ENCODE measurements at places on chromosomes 5 and 9.

DNA sequence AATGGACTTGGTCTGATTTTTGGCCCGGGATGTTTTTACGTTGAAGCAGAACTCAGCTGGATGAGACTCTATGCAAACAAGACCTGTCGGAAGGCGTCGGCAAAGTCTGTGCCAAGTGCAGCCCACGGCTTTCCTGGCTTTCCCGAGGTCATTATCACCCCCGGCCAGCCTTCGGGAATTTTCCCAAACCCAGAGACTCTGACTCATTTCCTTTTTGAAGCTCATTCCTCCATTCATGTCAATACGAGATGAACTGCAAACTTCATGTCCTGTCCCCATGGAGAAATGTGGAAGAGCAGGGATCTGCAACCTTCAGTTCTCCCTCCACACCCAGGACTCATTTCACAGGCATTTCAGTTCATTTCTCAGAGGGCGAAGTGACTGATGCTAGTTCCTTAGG lies 95.3 kb downstream of the IRX2 start:
- peak; percentile 94 for DNase-seq

- DNase-seq = no peak
These were observed 116.0 kb upstream of the RANBP3L start for GRCh38 chr5:36417668-36418067.

DNA sequence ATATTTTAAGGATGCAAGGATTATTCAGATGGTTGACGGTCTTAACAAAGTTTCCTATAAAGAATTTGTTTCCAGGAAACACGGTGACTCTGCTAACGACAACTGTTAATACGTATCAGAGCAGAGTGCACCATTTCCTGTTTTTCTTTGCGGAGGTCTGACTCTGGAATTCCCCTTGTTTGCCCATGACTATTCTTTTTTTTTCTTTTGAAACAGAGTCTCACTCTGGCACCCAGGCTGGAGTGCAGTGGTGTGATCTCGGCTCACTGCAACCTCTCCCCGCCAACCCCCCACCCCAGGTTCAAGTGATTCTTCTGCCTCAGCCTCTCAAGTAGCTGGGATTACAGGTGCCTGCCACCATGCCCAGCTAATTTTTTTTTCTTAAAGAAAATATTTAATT lies 115.9 kb downstream of the CDC42SE2 start:
- no peak for DNase-seq

DNA sequence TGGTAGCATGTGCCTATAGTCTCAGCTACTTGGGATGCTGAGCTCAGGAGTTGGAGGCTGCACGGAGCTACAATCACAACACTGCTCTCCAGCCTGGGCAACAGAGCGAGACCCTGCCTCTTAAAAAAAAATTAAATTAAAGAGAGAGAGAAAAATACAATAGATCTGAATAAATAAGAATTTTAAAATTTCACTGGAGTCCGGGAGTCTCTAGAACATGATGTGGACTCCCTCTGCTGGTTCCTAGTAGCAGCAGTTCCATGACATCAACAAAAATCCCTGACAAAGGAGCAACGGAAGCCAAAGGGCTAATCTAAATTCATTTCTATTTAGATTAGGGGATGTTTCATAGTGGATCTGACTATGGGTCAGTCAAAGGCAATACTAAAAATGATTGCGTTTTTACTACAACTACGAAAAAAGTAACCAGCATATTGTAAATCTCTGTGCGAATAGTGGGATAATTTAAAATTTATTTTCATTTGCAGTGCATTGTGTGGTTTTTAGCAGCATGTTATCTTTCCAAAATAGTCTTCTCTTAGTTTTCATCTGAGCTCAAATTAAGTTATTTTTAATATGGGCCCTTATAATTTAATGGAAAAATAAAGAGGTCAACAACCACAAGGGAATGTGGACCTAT lies 6.7 kb downstream of the INIP start:
- peak; percentile 54 for DNase-seq

DNA sequence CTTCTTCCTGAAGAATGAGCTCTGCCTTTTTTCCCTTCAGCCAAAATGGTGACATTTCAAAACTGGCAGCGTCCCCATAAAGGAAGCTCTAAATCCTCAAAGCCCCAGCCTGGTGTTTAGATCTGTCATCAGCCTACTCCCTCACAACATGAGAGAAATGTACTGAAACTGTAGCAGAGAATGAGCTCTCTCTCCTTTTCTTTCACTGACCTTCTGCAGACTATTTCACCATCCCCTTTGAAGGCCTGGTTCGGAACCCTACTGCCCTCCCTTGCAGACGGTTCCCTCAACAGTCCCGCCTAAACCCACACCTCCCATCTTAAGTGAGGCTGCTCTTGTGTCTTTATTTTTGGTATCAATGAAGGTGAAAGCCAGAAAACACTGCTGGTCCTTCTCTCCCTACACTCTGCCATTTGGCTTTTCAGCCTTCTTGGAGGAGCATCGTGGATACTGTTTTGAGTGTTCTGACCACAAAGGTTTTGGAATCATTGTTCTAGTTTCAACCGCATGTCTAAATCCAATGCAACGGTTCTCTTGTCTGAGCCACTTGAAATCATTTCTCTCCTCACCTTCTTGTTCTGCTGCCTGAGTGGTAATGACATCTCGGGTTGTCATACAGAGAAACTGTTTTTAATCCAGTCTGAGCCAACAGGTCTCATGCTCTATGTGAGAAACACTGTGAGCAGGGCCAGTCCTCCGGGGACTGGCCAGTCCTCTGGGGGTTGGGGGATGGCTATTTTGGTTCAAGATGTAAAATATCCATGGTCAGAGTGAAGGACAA lies 39.0 kb downstream of the ITK start:
- peak; percentile 9 for DNase-seq

DNA sequence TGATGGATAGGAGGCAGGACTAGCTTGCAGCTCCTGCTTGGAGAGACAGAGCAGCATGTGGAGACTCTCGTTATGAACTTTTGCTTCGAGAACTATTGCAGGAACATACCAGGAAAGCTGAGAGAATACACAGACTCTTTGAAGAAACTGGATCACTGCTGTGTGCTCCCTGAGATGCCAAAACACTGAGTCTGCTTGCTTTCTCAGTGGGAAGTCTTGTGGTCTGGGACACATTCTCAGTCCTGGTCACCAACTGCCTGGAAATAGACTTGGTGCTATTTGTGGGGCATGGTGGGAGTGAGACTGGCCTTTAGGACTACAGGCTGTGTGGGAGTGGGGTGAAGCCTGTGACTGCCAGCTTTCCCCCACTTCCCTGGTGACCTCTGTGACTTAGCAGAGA lies 252.6 kb downstream of the MED10 start:
- DNase-seq = no peak

DNA sequence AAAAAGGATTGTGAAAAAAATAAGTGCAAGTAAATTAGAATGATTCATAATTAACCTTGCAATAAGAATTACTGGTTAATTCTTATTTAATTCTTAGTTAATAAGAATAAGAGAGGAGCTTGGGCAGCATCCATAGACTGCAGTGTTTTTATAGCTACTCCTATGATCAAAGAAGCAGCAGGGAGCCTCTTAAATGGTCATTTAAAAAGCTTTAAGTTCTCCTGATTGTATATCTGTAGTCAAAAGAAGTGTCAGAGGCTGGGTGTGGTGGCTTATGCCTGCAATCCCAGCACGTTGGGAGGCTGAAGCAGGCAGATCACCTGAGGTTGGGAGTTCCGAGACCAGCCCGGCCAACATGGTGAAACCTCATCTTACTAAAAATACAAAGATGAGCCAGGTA lies 14.4 kb downstream of the ACER2 start:
- no peak for DNase-seq

- no peak for DNase-seq
These were observed 23.9 kb upstream of the ANKRD55 start for GRCh38 chr5:56257010-56257409.

- DNase-seq = no peak
These were observed 136.3 kb downstream of the MED27 start for GRCh38 chr9:131943351-131943841.

DNA sequence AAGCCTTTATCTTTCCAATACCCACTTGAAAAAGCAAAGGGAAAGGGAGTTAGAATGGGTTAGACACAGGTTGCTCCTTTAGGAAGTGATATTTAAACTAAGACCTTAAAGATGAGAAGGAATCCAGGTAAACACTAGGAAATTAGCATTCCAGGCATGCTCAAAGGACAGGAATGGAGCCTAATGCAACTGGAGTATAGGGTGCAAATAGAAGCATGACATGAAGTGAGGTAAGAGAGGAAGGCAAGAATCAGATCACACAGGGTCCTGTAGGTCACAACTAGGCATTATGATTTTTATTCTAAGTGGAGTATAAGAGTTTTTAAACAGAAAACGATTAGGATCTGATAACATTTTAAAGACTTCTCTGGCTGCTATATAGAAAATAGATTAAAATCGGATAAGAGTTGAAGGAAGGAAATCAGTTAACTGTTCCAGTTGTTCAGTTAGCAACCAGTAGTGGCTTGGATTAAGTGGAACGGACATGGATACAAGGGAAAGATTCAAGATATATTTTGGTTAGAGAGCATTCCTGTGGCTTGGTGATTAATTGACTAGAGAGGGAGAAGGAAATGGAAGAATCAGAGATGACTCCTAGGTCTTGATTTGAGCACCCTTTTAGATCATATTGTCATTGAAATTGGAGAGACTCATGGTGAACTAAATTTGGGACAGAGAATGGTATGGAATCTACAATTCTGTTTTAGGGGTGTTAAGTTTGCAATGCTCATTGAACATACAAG lies 95.9 kb downstream of the FBXO4 start:
- DNase-seq = peak; percentile 57

- peak; percentile 10 for DNase-seq
These were observed 1.2 kb downstream of the ERCC8 start for GRCh38 chr5:60943624-60944023.

DNA sequence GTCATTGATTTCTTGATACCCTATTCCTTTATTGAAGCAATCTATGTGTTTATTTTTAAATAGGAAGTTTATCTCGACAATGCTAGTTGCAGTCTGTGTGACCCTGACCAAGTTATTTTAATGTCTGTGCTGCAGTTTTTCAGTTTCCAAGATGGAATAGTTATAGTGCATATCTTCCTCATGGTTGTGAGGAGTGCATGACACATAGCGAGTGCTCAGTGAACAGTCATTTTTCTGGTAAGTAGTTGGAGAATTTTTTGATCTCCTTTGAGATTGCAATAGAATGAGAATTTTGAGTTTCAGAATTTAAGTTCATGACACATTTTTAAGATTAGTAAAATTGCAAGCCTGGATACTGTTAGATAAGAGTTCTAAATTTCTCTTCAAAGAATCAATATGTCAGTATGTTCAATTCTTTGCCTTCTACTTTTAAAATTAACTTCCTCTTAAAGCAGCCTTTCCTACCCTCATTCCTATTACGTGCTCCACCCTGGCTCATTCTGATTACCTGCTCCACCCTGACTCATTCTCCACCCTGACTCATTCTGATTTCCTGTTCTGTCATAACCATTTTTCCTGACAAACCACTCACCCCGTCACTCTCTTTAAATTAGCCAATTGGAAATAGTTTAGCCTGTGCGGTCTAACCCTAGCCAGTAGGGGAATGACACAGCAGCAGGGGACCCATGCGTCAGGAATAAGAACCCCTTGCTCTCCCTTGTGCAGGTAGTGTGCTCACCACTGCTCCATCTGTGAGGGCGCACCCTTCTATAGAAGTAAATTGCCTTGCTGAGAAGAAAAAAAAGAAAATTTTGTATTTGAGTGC lies 30.7 kb downstream of the SPIN1 start:
- DNase-seq = peak; percentile 58

DNA sequence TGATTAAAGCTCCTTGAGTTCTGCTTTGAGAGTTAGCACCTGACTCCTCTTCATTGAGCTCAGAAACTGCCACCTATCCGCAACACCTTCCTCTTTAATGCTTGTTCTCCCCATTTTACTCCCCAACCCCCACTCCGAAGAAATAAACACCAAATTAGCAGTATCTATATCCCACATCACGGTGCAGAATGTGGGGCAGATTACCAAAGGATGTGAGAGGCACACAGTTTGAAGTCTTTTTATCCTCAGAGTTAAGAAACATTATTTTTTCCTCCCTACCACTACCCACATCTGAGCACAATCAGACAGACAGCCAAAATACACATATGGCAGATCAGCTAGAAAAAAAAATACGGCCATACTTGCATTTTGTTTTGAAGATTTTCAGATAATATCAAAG lies 26.1 kb upstream of the IL7R start:
- no peak for DNase-seq

- peak; percentile 45 for DNase-seq
These were observed 72.8 kb upstream of the ASTN2 start for GRCh38 chr9:117487555-117488175.

GRCh38 chr9:131319486-131319885 lies 30.0 kb downstream of the PLPP7 start:
- DNase-seq = no peak

DNA sequence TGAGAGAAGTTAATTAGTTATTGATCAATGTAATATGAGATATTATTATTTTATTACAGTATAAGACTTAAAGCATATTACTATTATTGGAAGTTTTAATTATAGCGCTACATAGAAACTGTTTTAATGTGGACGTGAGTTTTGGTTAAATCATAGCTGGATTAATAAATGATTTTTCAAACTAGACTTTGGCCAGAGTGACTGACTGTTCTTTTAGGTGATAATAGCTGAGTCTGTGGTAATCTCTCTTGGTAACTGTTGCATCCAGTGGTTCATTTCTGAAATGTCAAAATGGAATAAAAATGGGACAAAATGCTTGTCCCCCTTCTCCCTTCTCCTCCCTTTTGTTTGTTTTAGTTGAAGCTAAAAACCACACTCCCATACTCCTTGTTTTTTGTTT lies 28.1 kb downstream of the ANKHD1 start:
- no peak for DNase-seq

- peak; percentile 53 for DNase-seq
These were observed 1.2 kb downstream of the CDC14B start for GRCh38 chr9:96618209-96619123.

DNA sequence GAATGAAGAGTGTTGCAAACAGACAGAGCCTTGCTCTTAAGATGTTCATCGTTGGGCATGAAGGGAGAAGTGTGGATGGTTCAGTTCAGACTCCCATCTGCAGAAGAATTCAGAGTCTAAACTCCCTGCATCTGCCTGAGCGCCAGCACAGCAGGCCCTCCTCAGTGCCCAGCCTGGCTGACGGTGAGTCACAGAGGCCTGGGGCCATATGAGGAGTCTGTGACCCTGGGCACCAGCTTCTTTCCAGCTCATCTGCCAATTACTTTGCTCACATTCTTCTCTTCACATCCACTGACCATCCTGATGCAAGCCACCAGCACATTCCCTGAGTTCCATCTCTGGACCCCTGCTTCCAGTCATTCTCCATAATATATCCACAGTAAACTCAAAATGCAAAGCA lies 401.1 kb upstream of the TRPC7 start:
- no peak for DNase-seq

GRCh38 chr9:113578882-113579282 lies 115.4 kb downstream of the RGS3 start:
- DNase-seq = peak; percentile 94

GRCh38 chr5:109706095-109706494 lies 16.4 kb downstream of the MAN2A1 start:
- DNase-seq = peak; percentile 38
